CD4-positive, alpha-beta memory T cell (primary cell): ENCODE measurements at places on chromosomes 1 and 21. TPM values are rescaled to one million over a fixed set of nuclear protein-coding genes. Genes with fewer than 3 reads are reported as not detected.

DNA sequence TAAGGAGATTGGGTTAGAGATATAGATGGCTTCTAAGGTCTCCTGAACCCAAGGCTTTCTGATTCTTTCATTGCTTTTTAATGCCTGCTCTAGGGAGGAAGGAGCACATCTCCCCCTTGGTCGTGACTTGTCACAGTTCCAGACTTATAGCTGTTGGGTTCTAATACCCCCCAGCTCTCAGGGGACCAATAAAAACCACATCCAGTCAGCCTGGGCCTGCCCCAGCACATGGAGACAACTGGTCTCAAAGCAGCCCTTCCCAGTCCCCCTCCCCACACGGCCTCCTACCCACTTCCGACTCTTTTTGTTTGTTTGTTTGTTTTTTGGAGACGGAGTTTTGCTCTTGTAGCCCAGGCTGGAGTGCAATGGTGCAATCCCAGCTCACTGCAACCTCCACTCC, 23.3 kb downstream of the QSOX1 start:
- DNase-seq, result no peak
- H3K4me1 ChIP-seq, result no peaks in the 10 kb centered on the region
- H3K27me3 ChIP-seq, result no peaks in the 10 kb centered on the region
- H3K4me3 ChIP-seq, result no peak overlapping the region
- no peak overlapping the region for H3K27ac ChIP-seq
- H3K36me3 ChIP-seq, result no peaks in the 10 kb centered on the region

- peaks cover 18% of the 10 kb centered on the region for H3K4me1 ChIP-seq
- H3K36me3 ChIP-seq, result no peaks in the 10 kb centered on the region
- DNase-seq, result no peak
- no peak overlapping the region for H3K27ac ChIP-seq
- no peak overlapping the region for H3K4me3 ChIP-seq
Measured at GRCh38 chr1:25779894-25780293, 20.1 kb upstream of the SELENON start.

RBM11 gene
- 2.4 TPM for total RNA-seq

PTGFRN gene
- 0.44 TPM for total RNA-seq

NR1I3 gene
- not detected for total RNA-seq

SELENBP1 gene
- total RNA-seq, result not detected

KMO gene
- 1.1 TPM for total RNA-seq

S100A4 gene
- 346 TPM for total RNA-seq

IL23R gene
- total RNA-seq, result 1.1 TPM
